ENCODE measurements at places on chromosomes 12 and 14.

- DNase-seq: no peak
Measured at GRCh38 chr14:89641495-89642175, 224.6 kb upstream of the FOXN3 start.

DNA sequence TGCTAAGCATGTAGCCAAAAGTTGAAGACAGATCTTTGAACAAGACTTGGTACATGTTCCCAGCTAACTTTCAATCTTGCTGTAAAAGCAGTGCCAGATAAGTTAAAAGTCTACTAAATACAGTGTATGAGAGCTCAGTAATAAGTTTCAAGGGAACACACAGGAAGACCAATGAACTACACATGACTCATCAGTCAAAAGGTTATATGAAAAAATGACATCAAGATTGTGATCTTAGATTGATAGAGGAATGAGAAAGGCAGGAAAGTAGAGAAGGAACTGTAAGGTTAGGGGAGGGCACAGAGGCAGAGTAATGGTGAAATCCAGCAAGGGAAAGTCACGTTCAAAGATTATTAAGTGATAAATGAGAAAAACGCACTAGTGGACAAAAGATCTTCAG is 249.9 kb upstream of the FLRT2 start:
- DNase-seq: no peak

DNA sequence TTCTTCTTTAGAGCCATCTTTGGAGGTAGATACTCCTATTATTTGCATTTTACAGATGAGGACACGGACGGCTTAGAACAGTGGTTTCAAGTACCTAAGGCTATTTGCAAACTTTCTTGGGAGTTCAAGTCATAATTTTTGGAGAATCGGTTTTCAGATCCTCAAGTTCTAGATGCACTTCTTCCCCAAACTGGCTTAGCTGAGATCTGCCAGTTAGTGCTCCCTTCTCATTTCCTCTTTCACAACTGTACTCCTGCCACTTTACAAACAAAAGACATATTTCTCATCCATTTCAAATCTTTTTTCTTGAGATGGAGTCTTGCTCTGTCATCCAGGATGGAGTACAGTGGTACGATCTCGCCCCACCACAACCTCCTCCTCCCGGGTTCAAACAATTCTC is 77.3 kb downstream of the HELB start:
- no peak for DNase-seq

GRCh38 chr14:56065621-56066290 is 52.5 kb upstream of the PELI2 start:
- DNase-seq: no peak

GRCh38 chr12:74922117-74922516 is 287.5 kb downstream of the KCNC2 start:
- no peak for DNase-seq

DNA sequence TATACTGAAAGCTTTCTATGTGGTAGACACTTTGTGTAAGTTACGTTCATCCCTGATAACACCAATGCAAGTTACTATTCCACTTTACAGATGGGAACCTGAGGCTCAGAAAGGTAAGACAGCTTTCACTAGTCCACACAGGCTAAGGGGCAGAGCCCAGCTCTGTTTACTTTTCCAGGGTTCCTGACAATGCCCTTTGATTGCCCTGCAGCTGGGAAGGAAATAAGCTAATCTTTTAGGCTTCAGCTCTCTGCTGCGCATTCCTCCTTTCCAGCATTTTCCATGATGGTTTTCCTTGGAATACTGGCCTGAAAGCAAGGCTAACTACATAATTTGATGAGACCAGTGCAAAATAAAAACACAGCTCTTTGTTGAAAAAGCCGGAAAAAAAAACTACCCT is 185.7 kb upstream of the BTG1 start:
- DNase-seq: no peak

DNA sequence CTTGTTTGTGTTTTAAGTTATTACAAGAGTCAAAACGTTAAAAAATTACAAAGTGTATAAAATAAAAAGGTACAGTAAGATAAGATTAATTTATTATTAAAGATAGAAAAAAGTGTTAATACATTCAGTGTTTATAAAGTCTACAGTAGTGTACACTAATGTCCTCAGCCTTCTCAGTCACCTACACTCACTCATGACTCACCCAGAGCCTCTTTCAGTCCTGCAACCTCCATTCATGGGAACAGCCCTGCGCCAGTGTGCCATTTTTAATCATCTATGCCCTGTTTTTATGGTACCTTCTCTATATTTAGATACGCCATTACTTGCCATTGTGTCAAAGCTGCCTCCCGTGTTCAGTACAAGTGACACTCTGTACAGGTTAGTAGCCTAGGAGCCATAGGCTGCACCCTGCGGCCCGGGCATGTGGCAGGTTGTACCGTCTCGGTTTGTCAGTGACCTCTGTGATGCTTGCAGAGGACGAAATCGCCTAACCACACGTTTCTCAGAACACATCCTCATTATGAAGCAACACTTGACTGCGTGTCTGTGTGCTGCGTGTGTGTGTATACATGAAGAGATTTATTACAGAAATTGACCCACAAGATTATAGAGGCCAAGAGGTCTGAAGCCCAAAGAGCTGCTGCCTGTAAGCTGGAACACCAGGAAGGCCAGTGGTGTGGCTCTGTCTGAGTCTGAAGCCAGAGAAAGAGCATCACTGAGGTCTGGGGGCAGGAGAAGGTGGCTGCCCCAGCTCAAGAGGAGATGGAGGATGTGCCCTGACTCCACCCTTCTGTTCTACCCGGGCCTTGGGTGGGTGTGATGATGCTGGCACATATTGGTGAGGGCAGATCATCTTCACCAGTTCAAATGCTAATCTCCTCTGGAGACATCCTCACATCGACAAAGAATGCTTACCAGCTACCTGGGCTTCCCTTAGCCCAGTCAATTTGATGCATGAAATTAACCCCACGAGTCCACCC is 116.6 kb upstream of the C14orf180 start:
- DNase-seq: no peak

DNA sequence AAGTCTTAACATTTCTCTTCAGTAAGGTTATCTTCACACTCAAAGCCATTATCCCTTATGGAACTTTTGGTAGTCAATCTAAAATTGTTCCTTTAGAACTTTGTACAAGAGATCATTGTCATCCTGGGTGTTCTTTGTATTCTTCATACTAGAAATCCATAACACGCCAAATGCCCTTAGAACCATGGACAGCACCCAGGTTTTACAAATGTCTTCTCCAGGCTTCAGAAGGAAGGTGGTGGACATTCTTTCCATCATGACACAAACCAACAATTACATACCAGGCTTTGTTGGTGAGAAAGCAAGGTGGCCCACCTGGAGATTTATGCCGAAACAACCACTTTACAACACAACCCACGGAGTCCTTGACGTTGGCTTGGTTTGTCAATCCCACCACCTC is 365.6 kb upstream of the TBX3 start:
- DNase-seq: no peak

DNA sequence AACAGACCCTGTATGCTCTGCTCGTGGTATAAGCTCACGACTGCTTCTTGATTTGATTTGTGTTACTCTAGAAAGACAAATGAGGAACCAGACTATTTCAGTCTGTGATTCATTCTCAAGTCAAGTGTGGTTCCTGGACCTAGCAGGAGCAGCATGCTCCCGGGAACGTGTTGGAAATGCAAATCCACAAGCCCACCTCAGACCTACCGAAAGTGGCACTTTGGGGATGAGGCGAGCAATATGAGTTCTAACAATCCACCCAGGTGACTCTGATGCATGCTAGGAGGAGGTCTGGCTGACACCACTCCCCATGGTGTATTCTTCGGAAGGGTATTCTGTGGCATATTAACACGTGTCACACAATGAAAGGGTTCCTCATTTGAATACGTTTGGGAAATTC is 59.5 kb upstream of the TMX1 start:
- no peak for DNase-seq

DNA sequence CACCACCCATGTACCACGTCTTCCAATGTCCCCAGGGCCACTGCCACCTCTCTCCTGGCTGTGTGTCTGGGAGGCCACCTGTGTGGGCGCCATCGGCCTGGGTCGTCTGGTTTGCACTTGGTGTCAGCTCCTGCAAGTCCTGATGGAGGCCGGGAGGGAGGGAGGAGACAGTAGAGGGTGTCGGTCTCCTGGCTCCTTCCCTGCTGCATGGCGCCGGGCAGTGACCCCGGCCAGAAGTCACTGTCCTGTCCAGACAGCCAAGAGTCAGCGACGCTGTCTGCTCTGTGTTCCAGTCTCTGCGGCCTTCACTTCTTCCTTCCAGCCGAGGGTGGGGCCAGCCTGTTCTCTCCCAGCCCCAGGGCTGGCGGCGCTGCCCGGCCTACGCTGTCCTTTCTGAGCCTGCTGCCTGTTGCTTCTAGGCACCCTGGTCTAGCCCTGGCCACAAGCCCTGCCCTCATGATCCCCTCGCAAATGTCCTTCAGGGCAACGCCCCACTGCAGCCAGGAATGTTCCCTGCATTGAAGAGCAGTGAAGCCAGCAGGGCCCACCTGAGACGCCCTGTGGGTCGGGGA is 13.0 kb upstream of the LBHD2 start:
- DNase-seq: no peak

DNA sequence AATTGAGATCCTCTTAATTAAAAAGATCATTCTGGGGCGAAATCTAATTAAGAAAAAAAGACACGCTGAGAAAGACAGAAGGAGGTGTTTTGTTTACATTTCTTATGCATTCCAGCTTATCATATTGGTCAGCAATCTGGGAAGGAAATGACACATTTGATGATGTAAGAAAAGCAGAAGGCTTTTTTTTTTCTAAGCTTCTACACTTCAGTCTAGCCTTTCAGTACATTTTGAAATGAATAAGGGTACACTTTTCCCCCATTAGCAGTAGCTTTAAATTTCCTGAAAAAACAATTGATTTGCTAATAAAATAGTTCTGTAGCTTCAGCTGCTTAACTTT is 5.9 kb upstream of the GSC start:
- DNase-seq: no peak

GRCh38 chr14:89849931-89850330 is 104.6 kb downstream of the EFCAB11 start:
- no peak for DNase-seq

DNA sequence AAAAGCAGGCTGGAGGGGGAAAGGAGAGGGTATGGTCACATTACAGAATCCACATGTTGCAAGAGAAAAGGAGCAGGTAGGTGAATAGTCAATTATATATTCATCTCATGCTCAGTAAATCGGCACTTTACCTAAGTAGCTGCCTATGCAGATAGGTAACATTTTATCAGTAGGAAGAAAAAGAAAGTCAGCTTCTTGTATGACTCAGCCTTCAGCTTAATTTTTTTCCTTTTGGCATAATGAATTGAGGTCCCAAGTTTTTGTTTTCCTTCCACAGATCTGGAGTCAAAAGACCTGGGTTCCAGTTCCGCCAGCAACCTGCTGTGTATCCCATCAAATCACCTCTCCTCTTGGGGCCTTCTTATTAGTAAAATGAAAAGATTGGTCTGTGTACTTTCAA is 6.0 kb upstream of the ACSM4 start:
- DNase-seq: no peak

GRCh38 chr12:530821-531220 is 71.1 kb downstream of the B4GALNT3 start:
- no peak for DNase-seq

GRCh38 chr14:61690039-61690438 is 5.3 kb upstream of the HIF1A start:
- no peak for DNase-seq

GRCh38 chr14:100237735-100238418 is 1.1 kb upstream of the YY1 start:
- DNase-seq: peak; percentile 19

- no peak for DNase-seq
Measured at GRCh38 chr12:113577464-113578129, 105.9 kb upstream of the LHX5 start.

- no peak for DNase-seq
Measured at GRCh38 chr12:1594006-1594260, 448 bp downstream of the FBXL14 start.

DNA sequence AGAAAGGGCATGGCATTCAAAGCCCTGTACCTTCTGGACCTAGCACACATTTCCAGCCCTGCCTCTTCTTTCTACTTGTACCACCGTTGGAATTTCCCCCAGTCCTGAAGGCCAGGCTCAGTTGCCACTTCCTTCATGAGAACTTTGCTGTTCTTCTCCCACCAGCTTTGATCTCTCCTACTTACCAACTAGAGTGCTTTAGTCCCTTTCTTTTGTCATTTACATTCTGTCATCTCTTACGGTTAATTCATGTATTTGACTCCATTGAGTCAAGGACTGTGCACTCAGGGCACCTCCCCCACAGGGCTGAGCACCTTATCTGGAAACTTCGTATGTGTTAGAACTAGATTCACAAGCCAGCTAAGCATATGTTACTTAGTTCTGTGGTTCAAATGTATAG is 26.3 kb downstream of the BICDL1 start:
- DNase-seq: no peak

GRCh38 chr12:101087920-101088319 is 122.1 kb downstream of the SLC5A8 start:
- DNase-seq: no peak

DNA sequence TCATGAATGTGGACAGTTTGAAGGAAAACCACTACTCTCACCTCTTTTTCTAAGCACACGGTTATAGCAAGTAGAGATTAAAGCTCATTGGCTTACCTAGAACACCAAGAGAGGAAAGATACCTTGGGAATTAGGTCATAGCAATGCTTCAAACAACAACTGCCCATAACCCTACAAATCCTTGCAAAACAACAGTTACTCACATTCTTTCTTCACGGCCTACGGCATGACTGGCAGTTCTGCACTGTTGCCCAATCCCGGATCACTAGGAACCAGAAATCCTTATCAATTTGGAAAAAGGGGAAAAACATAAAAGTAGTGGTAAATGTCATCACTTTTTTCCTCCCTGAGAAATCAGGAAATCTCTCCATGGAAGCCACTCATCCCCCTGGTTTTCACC is 9.6 kb upstream of the ISM2 start:
- DNase-seq: no peak

DNA sequence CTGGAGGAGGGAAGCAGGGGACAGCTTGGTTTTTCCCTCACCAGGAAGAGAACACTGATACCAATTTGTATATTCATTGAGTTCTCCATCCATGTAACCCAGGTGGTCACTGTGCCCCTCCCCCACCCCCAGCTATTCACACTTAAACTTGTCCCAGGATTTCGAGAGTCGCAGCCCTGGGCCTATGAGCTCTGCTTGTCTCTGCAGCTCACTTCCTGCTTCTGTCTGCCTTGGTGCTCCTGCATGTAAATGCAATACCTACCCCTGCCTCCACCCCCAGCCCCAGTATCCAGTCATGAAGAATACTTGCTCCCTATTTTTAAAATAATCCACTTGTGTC is 452.2 kb downstream of the BCL11B start:
- DNase-seq: no peak

- DNase-seq: no peak
Measured at GRCh38 chr12:128267131-128267622, at the start of gene TMEM132C. Gene TMEM132C (plus strand): TSS chr12:128267170. CDS start chr12:128267403, 233 bp downstream.

- DNase-seq: no peak
Measured at GRCh38 chr12:82357845-82358199, 365 bp downstream of the CCDC59 start.
